Cortex of kidney (tissue), 1 donor: ENCODE measurements at places on chromosomes 4 and X.

DNA sequence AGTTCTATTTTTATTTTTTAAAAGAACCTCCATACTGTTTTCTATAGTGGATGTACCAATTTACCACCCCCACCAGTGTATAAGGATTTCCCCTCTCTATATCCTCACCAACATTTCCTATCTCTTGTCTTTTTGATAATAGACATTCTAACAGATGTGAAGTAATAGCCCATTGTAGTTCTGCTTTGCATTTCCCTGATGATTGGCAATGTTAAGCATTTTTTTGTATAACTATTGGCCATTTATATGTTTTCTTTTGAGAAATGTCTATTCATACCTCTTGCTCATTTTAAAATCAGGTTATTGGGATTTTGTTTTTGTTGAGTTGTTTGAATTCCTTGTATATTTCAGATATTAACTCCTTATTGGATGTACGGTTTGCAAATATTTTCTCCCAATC is 251.1 kb upstream of the HTR2C start:
- no peak for DNase-seq

DNA sequence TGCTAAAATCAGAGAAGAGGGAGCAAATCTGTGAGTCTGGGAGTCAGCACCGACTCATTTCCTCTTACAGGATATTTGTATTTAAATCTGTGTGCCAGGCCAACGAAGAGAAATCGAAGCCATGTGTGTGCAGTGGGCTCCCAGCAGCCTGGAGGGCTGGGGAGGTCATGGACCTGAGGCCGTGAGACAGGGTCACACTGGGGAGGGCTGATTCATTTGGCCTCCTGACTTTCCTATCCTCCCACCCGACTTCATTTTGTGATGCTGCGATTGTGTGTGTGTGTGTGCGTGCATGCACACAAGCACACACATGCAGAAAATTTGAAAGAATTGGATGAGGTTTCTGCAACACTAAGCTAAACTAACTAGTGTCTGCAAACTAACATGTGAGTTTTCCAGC is 48.7 kb upstream of the STX18 start:
- no peak for DNase-seq

- DNase-seq: no peak
These were observed 450.9 kb upstream of the NR3C2 start for GRCh38 chr4:148893095-148893494.

GRCh38 chr4:114180481-114180880 is 201.0 kb upstream of the ARSJ start:
- no peak for DNase-seq

- DNase-seq: no peak
These were observed 303.5 kb downstream of the ANKRD50 start for GRCh38 chr4:124409044-124409443.

GRCh38 chr4:153245775-153246174 is 41.5 kb downstream of the TRIM2 start:
- no peak for DNase-seq

GRCh38 chr4:27119239-27119638 is 258.6 kb downstream of the STIM2 start:
- no peak for DNase-seq

GRCh38 chr4:123363729-123364128 is 32.9 kb upstream of the SPRY1 start:
- no peak for DNase-seq

- no peak for DNase-seq
These were observed 1120.7 kb downstream of the FAT4 start for GRCh38 chr4:126435491-126435890.
